ENCODE measurements at places on chromosomes 3 and 15.

DNA sequence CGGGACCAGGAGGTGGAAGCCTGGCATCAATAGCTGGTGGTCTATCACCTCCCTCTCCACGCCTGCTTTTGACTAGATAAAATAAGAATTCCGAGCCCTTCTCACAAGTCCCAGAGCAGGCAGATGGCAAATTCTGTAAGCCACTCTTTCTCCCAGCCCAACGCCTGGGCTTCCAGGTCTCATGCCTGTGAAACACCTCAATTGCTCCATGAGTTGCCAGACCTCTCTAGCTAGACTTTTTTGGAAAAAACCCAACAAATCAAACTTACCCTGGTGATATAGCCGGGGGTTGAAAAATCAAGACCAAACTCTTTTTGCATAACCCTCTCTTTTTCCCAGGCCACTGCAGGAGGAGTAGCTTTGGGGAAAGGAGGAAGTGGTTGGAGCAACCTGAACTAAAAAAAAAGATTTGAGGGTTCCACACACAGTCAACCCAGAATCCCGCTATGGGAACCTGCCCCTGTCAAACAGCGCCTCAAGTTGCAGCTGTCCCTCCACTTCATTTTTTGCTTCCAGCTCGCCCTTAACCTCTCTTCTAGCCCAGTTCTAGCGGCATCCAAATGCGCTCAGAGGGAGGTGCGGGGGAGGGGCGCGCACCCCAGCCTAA lies 7.0 kb downstream of the BHLHE40 start:
- DNase-seq, result no peak

GRCh38 chr15:95990833-95991232 lies 339.7 kb upstream of the NR2F2 start:
- no peak for DNase-seq

- peak; percentile 4 for DNase-seq
Measured at GRCh38 chr3:62873761-62874710, 1.2 kb downstream of the CADPS start.

- DNase-seq, result no peak
Measured at GRCh38 chr3:16055606-16056211, 118.8 kb upstream of the GALNT15 start.

- DNase-seq, result no peak
Measured at GRCh38 chr15:67188551-67189218, 65.8 kb downstream of the AAGAB start.

DNA sequence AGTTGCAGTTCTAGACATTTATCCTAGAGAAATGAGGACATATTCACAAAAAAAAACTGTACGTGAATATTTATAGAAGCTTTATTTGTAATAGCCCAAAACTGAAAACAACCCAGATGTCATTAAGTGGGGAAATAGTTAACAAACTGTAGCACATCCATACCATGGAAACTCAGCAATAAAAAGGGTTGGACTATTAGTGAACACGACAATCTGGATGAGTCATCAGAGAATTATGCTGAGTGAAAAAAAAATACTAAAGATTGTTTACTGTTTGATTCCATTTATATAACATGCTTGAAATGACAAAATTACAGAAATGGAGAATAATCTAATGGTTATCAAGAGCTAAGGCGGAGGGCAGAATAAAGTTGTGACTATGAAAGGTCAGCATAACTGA lies 59.5 kb downstream of the CPA3 start:
- DNase-seq, result peak; percentile 34

DNA sequence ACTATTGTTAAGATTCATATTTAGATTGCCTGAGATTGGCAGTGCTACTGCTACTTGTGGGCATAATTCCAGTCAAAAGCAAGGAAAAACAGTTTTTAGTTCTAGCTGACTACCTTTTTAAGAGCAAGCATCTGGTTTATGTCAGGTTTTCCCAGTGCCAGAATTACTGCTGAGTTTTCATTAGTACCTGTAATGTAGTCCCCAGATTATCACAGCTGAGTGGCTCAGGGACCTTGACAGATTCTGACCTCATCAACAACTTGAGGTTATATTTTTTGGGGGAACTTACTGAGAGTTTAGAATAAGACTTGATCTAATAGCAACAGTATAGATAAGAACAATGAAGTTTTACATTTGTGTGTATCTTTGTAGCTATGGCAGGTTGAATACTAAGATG lies 31.0 kb downstream of the NXPE3 start:
- DNase-seq, result no peak

DNA sequence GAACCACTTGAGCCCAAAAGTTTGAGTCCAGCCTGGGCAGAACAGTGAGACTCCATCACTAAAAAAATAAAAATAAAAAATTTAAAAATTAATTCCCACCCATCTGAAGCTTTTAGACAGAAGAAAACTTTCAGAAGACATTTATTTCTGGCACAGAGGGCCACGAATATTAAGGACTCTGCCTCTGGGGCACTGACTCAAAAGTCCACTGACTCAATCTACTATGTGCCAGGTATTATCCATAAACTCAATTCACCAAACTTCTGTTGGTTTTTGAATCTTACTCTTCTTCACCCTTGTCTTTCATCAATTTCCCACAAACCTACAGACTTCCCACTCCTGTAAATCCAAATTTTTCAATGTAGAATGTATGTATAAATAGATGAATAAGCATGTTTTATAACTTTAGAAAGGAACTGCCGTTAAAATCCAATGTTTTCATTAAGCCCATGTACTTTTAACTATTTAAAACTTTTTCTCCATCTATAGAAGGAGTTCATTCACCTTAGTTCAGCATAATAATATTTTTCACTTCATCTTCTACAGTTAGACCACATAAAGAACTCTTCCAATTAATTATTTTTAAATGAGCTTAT lies 19.9 kb downstream of the ATP13A3 start:
- DNase-seq, result no peak

GRCh38 chr3:139916271-139916670 lies 18.7 kb upstream of the CLSTN2 start:
- DNase-seq, result no peak

GRCh38 chr15:74798388-74799254 lies 14.0 kb upstream of the LMAN1L start:
- no peak for DNase-seq

DNA sequence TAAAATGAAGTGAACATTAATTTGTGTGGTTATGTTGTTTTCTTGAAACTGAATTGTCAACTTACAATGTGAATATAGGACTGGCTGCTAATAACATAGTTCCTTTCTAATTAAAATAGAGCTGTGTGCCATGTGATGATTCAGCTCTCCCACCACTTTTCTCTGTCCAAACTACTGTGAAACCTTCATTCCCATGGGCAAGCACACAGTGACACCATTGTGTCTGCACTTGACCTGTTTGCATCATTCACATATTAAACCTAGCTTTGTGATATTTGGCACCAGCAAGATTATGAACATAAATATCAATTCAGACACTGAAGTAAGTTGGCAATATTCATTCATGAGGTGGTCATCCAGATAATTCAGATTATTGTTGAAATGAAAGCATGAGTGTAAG lies 78.8 kb upstream of the TCF12 start:
- DNase-seq, result no peak

GRCh38 chr15:79740561-79740960 lies 156.3 kb downstream of the MTHFS start:
- DNase-seq, result no peak

DNA sequence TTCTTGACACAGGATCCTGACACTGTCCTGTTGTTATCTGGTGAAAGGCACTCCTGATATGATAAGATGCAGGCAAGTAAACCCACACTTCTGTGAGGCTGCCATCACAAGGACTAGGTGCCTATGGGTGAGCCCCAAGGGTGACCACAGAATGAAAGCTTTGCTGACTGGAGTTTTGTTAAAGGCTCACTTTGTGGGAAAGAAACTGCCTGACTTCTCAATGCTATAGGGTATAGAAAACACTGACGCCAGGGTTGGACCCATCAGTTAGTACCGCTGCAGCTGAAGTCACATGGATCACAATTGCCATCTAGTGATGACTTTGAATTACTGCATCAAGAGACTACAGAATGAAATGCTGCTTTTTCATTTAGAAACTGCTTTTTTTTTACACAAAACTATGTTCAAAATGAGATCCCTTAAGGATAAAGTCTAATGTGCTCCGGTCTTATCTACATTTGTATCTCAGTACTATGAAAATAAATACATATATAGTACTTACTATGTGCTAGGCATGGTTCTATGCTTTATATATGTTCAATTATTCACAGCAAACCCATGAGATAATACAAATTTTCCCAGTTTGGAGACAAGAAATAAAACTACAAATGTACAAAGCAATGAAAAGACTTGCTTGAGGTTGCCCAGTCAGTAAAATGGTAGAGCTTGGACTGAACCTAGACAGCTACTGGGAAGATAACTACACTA lies 64.2 kb upstream of the CMSS1 start:
- DNase-seq, result peak; percentile 56

DNA sequence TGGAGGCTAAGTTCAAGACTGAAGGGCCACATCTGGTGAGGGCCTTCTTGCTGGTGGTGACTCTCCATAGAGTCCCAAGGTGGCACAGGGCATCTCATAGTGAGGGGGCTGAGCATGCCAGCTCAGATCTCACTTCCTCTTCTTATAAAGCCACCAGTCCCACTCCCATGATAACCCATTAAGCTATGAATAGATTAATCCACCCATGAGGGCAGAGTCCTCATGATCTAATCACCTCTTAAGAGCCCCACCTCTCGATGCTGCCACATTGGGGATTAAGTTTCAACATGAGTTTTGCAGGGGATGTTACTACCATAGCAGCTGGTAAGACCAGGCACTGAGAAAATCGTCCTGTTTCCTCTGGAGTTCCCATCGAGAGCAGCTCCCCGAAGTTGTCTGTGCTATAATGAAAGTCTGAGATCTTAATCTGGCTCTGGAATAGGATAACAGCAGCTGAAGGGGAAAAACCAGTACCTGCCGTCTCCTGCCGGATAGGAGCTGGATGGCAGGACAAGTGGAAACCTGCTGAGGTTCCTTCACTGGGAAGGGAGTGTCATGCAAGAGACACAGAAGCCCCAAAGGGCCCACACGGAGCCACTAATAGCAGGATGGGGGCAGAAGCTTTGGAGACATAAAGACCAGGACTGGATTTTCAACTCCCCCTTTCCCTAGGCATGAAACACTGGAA lies 79.5 kb upstream of the EPHB3 start:
- DNase-seq, result no peak

DNA sequence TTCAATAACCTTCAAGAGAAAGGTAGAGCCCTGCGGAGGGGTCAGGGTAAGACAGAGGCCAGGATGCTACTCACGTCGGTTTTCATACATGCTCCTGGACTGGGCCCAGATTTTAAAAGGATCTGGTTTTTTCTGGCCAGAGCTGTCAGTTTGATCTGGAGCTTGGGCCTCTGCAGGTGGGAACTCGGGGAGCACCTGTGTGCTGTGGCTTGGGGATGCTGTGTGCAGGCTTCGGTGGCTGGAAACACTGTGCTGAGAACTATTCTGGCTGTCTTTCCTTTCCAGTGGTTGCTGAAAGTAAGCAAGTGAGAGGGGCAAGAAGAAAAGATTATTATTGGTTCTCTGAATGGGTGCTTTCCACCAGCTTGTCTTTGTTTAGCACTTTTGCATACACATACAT lies 647.6 kb downstream of the MAGI1 start:
- no peak for DNase-seq

DNA sequence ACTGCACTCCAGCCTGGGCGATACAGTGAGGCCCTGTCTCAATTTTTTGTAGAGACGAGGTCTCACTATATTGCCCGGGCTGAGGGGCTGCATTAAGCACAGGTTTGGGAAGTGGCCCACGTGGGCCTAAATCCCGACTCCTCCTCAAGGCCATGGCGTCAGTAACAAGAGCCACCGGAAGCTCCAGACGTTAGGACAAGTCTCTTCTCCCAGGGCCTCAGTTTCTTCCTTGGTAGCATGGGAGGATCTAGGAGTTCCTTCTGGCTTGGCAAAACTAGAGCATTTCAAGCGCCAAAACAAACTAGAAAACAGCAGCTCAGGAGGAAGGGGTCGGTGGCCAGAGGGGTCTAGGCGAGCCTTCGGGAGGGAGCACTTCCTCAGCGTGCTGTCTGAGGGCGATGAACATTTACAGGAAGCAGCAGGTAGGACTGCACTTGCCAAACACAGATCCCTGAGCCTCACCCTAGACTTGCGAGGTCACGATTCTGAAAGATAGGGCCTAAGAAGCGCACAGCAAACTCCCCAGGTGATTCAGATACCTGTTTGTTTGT lies 536 bp downstream of the SNAPC5 start:
- no peak for DNase-seq

- DNase-seq, result no peak
Measured at GRCh38 chr3:76859596-76859995, 180.3 kb upstream of the ROBO2 start.

- DNase-seq, result no peak
Measured at GRCh38 chr3:18761530-18761929, 336.4 kb upstream of the SATB1 start.

- no peak for DNase-seq
Measured at GRCh38 chr15:73952913-73953750, 26.9 kb downstream of the LOXL1 start.

DNA sequence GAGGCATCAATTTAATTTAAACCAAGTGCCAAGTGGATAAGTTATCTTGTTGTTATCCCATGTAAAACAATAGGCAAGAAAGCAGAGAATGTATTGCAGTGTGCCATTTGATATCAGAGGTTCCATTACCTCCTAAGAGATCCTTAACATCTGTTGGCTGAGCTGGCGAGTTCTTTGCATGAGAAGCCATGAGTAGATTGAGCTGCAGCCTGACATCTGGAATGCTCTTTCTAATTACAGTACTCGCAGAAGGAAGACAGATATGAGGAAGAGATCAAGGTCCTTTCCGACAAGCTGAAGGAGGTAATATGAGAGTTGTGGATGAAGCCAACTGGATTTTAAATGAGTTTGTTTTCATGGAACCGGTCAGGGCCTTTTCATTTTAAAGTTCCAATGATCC lies 19.4 kb downstream of the TPM1 start:
- DNase-seq, result no peak
